Motor neuron (in vitro differentiated cells): ENCODE measurements at places on chromosomes 2 and 18. TPM values are rescaled to one million over a fixed set of nuclear protein-coding genes. Genes with fewer than 3 reads are reported as not detected.

GRCh38 chr2:3039188-3040065 is 338.2 kb downstream of the EIPR1 start:
- no peak for ATAC-seq

DNA sequence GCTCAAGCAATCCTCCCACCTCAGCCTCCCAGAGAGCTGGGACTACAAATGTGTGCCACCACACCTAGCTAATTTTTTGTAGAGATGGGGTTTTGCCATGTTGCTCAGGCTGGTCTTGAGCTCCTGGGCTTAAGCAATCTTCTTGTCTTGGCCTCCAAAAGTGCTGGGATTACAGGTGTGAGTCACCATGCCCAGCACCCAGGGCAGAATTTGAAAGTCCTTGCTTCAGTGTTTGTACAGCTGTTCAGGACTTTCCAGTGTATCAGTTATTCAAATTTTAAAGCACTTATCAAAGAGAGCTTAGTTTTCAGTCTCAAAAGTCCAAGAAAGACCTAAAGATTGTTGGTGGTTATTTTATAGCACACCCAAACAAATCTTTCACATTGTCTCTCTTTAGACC is 43.6 kb upstream of the VPS54 start:
- no peak for ATAC-seq

Gene VWA3B
- 0.27 and 0.36 TPM in 2 replicates for total RNA-seq

Gene CASP10
- 1.4 and 2.7 TPM in 2 replicates for total RNA-seq

Gene FAM228A
- 0.77 TPM in 1 of 2 replicates, not detected in the other for total RNA-seq

DNA sequence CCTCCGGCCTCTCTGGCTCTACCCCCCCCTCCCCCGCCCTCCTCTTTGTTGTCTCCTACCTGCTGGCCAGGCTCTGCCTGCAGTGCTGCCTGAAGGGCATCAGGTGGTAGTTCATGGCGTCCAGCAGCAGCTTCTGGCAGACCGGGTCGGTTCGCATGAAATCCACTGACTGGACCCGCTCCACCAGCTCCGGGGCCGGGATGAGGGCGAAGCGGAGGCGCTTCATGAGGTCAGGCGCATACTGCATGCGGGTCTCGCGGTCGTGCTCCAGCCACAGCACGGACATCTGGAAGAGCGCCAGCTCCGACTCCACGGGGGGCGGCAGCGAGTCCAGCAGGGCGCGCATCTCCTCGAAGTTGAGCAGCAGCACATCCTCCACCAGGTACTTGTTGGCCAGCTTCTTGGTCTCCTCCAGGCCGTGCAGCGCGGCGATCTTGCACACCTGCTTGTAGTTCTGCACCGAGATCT is 3.2 kb downstream of the KLHL14 start:
- ATAC-seq: no peak

- ATAC-seq: no peak
These were observed 111.2 kb upstream of the FSHR start for GRCh38 chr2:49265471-49265870.

DNA sequence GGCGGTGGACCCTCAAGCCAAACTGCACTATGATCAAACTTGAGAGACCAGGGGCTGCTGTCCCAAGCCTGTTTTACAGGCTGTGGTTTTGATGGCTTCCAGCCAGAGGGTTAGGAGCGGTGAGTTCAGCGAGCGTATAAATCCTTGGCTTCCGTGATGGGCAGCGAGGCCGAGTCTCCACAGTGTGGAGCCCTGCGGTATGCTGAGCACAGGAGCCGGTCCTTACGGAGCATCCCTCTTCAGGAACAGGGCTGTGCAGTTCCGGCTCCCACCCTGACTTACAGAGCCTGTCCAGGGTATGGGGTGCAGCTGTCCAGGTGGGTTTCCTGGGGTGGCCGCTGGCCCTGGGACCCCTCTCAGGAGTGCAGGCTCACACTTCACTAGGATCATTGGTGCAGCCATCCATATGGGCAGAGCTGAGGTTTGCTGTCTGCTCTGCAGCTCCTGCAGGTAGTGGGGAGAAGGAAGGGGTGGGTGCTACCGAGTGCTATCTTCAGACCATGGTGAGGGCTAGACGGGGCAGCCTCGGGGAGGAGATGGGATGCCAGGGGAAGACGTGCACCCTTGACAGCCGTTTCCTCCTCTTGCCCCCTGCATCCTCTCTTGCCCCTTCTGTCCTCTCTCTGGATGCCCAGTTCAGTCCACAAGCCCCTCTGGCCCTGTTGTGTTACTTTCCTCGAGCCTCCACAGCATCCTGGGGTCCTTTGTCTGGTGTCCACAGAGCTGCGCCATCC is 104.3 kb downstream of the FAM210A start:
- ATAC-seq: no peak

- no peak for ATAC-seq
These were observed 144.7 kb upstream of the NCK2 start for GRCh38 chr2:105600037-105600442.

Gene RESP18
- not detected in 2 replicates for total RNA-seq

- ATAC-seq: no peak
These were observed 112.5 kb upstream of the ODC1 start for GRCh38 chr2:10560626-10561025.

- peak; percentile 65 for ATAC-seq
These were observed 117.6 kb downstream of the CAPN13 start for GRCh38 chr2:30689496-30690125.

Gene PROC
- 0.27 and 1.2 TPM in 2 replicates for total RNA-seq

GRCh38 chr2:85803704-85804425 is 50.1 kb downstream of the ATOH8 start:
- ATAC-seq: no peak

DNA sequence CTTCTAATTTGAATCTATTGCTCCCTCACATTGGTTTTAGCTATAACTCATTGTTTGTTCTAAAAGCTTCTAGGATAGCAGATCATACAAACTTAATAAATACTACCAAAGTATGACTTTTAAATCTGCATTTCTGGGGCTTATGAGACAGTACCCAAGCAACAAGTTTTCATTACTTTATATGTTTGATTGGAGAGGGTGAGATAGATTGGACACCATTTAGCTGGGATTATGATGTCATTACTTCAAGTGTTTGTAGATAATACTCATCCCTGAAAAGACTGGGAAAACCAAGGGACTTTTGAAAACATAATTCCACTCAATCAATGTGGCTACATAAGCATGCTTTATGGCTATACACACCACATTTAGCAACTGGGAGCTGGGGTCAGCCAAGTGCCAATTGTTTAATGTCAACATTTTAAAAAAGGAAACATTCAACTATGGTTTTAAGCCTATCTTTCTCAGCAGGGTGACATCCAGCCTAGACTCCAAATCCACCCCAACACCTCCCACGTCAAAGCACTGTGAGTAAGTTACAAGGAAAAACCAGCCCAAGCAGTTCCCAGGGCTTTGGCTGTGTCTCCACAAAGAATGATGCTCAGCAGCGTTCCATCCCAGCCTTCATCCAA is 119.9 kb downstream of the ETAA1 start:
- no peak for ATAC-seq

DNA sequence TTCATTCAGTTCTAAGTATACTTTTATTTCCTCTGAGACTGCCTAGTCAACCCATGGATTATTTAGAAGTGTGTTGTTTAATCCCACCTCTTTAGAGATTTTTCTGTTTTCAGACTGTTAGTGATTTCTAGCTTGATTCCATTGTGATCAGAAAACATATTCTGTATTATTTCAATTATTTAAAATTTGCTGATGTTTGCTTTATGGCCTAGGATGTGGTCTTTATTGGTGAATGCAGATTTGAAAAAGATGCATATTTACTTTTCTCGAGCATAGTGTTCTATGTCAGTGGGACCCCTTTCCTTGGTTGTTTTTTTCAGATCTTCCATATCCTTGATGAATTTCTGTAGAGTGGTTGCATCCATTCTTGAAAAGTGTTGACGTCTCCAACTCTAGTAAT is 487.2 kb upstream of the HS6ST1 start:
- no peak for ATAC-seq

Gene CGREF1
- 7.4 and 8.2 TPM in 2 replicates for total RNA-seq

- no peak for ATAC-seq
These were observed 34.8 kb downstream of the ADNP2 start for GRCh38 chr18:80143881-80144280.

- no peak for ATAC-seq
These were observed 375.2 kb upstream of the SPHKAP start for GRCh38 chr2:228556717-228557116.

GRCh38 chr2:38598200-38598990 is 4.3 kb downstream of the HNRNPLL start:
- ATAC-seq: no peak

DNA sequence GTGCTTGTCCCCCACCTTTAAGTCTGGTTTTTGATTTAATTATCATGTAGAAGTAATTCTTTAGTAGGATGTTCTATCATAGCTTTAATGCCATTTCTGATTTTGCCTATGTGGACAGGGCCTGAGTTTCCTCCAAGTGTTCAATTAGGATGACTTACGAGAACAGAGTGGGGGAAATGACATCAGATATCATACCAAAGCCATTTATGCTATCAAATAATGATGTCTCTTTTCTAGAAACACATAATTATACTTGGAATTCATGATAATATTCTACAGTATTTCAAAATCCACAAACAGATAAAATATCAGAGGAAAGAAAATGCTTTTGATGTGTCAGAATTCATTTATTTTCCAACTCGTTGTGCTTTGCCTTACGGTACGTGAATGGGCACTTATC is 165.9 kb upstream of the SPRED2 start:
- no peak for ATAC-seq

Gene TGFA
- total RNA-seq: 0.57 and 1.4 TPM in 2 replicates

DNA sequence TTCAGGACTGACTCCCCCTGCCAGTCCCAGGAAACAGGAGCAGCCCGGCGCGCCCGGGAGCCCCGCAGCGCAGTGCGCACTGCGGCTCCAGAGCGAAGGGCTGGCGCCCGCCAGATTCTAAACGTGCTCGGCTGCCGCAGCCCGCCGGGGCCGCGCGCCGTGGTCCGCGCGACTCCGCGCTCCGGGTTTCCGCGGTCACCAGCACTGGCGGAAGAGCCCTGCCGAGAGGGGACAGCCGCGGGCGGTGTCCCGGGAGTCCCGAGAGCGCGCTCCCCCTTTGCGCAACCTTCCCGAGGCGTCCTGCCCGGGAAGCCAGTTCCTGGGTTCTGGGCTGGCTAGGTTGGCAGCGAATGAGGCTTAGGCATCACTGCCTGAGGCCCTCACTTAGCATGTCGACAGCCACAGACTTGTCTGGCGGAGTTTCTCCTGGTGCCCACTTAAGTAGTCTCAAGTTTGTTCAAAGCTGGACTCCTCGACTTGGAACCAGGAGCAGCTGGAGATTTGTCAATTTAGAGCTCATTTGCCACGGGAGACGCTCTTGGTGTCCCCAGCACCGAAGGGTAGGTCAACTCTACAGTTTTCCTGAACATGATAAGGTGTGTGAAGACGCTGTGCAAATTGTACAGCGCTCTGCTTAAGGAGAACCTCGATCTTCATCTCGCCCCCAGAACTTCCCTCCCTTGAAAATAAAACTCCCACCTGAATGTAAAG is 1.5 kb upstream of the VSNL1 start:
- peak; percentile 77 for ATAC-seq

Gene RIT2
- total RNA-seq: 0.52 TPM in 1 of 2 replicates, not detected in the other

GRCh38 chr2:64063454-64063853 is 44.2 kb upstream of the VPS54 start:
- ATAC-seq: no peak

DNA sequence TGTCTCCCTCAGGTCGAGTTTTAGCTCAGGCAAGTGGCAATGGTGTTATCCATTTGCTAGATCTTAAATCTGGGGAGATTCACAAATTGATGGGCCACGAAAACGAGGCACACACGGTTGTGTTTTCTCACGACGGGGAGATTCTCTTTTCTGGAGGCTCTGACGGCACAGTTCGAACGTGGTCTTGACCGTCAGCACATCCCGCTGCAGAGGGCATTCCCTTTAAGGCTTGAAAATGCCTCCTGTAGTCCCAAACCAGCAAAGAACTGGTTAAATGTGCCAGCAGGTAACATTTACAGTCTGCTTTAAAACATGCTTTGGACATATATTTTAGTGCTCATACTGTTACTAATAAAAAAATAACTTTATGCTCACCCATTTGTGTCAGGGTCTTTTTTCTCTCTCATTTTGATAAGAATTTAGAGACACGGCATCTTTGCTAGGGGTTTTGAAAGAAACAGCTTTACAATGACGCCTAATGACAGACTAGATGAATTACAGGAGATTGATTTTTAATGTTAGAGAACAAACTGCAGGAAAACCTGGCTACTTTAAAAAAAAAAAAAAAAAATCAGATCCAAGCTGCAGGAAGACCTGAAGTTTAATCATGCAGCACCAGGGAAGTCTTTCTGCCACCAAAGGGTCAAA is 602 bp upstream of the VWC2L start:
- no peak for ATAC-seq

- no peak for ATAC-seq
These were observed 3.3 kb upstream of the ZBTB7C start for GRCh38 chr18:48412339-48412929.

DNA sequence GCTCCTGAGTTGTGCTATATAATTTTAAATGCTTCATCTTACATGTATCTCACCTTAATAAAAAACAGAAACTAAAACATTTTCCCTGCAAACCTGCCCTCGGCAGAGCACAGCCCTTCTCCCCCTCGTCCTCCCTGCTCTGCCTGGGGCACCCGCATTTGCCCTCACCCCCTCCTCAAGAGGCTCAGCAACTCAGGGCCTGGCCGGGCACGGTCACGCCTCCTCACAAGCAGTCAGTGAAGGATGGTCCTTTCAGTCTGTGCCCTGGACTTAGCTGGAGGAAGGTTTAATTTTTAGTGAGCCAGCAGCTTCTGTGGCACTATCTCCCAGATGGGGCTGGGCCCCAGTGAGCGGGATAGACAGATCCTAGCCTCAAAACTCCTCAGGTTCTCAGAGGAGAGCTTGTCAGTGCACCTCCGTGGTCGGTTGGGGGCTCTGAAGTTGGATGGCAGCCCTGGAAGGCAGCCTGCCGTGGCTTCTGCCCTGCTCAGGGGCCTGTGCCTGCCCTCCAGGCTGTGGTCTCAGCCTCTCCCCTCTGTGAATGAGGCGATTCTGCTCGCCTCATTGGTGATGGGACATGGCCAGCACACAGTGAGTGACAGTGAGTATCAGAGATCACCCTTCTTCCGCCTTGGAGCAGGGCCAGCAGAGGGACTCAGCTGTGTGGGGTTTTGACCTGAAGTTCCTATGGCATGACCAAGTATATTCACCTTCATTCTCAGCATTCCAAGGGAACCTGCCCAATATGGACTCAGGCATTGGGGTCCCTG is 56.3 kb upstream of the AFF3 start:
- no peak for ATAC-seq

GRCh38 chr2:109437325-109438090 is 176.3 kb downstream of the SEPTIN10 start:
- ATAC-seq: no peak

- peak; percentile 86 for ATAC-seq
These were observed 317.8 kb downstream of the EPHA4 start for GRCh38 chr2:221254299-221254698.

Gene LINC00305
- not detected in 2 replicates for total RNA-seq

- peak; percentile 62 for ATAC-seq
These were observed 1.1 kb upstream of the MAT2A start for GRCh38 chr2:85537600-85538506.

GRCh38 chr2:149873936-149874335 is 286.4 kb upstream of the MMADHC start:
- ATAC-seq: no peak
